MCF 10A (cell line): ENCODE measurements at places on chromosomes 6 and 20.

GRCh38 chr6:25105070-25105925, 169.5 kb upstream of the RIPOR2 start:
- no peak for DNase-seq

GRCh38 chr6:132814716-132815570, 574 bp downstream of the RPS12 start:
- no peak for DNase-seq

DNA sequence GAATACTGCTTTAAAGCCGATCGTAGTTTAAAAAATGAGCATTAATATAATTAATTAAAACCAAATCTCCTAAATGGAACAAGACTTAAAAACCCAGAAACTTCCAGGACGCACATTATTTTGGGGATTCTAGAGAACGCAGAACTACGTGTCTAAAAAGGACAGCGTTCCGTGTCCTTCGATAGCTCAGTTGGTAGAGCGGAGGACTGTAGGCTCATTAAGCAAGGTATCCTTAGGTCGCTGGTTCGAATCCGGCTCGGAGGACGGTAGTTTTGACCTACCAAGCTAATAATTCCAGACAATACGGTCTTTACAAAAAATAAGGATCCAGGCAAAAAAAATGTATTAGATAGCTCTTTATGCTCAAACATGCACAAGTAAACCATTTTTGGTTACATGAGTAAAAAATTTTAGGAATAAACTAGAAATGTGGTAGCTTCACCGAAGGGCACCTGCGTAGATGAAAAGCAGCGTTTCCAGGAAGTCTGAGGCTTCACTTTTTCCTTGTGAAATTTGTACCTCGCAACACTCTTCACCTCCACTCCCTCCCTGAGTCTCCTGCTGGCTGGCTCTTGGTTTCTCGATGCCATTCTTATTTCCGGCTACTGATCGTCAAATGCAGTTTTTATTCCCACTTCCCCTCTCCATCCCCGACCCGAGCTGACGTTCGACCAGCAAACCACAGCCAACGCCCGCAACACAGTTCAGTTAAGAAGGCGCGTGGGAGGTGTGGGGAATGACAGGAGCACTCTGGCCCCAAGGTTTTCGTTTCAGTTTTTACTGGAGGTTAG, 19.6 kb upstream of the ABT1 start:
- DNase-seq = peak; percentile 77

DNA sequence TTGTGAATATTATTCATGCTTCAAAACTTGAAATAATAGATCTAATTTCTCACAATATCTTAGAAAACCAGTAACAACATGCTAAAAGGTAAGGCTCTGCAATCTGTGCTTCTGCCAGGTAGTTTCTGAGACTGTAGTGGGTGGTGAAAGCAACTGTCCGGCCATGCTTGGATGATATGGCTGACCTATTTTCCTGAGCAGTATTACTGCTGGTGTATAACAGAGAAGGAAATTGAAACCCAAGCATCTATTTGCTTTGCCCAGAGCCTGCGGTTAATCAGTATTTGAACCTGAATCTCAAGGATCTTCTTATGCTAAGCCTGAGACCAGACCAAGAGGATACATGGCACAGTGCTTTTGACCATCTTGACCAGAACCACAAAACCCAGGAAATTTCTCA, 563.8 kb downstream of the COL12A1 start:
- no peak for DNase-seq

GRCh38 chr6:166325383-166326042, 16.8 kb downstream of the SFT2D1 start:
- no peak for DNase-seq

- DNase-seq = no peak
Measured at GRCh38 chr20:5153152-5153467, 26.3 kb downstream of the CDS2 start.

- no peak for DNase-seq
Measured at GRCh38 chr6:10184371-10185227, 230.3 kb downstream of the TFAP2A start.

DNA sequence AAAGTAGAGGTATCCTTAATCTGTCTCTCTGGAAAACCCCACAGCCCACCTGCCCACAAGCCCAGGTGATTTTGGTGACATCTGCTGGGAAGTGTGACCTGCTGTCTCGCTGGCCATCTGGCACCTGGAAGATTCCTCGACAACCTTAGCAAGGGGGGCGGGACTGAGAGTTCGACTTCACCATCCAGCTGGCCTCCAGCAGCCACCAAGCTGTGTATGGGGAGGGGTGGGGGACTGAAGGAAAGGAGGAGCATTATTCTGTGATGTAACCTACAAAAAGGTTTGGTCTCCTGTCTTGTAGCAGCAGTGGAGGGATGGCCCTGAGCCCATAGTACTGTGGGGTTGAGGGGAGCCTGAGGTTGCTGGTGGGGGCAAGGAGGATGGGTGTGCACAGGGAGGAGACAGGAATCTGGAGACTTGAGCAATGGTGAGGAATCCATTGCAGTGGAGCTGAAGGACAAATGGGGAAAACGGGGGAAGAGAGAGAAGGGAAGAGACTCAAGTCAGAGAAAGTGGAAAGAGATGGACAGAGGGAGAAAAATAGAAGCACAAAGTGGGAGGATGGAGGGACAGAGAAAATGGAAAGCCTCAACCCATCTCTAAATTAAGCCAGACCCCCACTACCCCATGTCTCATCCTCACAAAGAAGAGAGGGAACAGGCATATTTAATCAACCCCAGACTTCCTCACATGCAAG, 4.0 kb downstream of the LY6G6F start:
- DNase-seq = no peak

DNA sequence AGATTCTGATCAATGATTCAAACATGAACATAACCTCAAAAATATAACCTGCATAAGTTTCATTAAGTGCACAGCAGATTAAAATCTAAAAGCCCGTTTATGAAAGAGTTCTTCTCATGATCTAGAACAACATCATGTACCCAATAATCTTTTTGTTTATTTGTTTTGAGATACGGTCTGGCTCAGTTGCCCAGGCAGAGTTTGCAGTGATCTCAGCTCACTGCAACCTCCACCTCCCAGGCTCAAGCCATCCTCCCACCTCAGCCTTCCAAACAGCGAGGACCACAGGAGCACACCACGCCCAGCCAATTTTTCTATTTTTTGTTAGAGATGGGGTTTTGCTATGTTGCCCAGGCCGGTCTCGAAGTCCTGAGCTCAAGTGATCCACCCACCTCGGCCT, 149.7 kb downstream of the CDK19 start:
- no peak for DNase-seq

GRCh38 chr6:158206740-158207421, 38.7 kb downstream of the GTF2H5 start:
- DNase-seq = no peak

DNA sequence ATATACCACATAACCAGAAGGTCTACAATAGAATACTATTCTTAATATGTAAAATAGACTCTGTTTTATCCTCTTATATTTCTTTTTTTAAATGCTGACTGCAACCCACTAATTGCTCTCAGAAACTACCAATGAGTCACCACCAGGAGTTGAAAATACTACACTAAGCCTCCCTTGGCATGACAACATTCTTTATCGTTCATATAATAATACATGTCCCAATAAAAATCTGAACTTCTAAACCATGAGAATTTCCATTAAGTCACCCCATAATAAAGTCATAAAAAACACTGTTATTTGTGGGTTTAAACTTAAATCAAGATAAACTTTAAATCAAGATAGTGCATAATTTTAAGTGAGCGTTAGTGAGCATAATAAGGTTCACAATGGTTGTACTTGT, 4.2 kb downstream of the HACE1 start:
- peak; percentile 16 for DNase-seq

GRCh38 chr6:160226118-160226591, 32.5 kb downstream of the SLC22A2 start:
- no peak for DNase-seq

GRCh38 chr6:137002505-137002904, 42.3 kb downstream of the IL20RA start:
- DNase-seq = no peak

GRCh38 chr20:4038047-4038459, 22.7 kb upstream of the RNF24 start:
- DNase-seq = peak; percentile 70

DNA sequence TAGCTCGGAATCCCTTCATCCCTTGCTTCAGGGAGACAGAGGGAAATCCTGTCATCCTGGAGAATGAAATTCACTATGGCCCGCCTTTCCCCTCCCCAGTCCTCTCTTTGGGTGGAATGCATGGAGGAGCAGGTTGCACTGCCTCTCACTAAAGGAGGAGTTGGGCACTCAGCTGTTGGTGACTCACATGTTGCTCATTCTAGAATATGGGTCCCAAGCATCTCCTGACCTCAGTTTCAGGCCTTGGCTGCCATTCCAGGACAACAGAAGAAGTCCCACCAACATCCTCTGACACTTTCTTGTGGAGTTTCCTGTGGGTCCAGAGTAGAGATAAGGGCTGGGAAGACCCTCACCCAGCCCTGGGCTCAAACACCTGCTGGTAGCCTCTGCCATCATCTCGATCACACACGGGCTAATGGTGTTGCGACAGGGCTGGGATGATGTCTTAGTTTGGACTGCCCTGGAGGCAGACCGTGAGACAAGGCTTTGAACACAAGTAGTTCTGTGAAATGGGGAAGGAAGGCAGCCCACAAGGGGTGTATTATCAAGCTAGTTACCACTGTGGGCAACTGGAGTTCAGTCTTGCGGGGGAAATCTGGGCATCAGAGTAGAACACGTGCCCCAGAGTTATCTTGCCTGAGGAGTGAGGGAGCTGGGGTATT, 52.4 kb upstream of the RNF24 start:
- peak; percentile 87 for DNase-seq

DNA sequence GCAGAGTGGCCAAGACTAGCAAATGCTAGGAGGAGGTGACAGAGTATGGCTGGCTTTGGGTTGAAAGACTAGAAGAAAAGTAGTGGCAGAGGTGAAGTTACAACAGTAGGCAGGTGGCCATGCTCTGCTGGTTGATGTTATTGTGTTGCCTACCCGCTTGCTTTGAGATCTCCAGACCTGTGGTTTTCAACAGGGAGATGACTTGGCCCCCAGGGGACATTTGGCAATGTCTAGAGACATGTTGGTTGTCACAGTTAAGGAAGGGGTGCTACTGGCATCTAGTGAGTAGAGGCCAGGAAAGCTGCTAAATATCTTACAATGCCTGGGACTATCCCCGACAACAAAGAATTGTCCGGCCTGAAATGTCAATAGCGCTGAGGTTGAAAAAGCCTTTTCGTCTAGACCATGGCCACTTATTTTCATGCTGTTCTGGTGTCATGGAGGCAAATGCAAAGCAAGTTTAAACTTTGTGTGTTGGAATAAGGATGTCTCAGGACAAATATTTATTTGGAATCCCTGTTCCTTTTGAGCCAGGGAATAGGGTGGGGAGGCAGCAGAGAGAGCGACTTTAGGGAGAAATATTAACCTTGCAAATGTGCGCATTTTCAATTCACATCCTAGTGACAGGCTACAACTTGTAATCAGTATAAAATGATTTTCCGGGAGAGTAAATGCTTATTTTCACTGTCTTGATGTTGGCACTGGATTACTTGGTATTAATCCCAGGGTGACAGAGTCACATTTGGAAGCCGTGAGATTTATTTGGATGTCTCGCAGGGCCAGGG, 203.9 kb downstream of the ZNF217 start:
- no peak for DNase-seq

- DNase-seq = peak; percentile 87
Measured at GRCh38 chr20:46901638-46902037, 7.0 kb downstream of the EYA2 start.

DNA sequence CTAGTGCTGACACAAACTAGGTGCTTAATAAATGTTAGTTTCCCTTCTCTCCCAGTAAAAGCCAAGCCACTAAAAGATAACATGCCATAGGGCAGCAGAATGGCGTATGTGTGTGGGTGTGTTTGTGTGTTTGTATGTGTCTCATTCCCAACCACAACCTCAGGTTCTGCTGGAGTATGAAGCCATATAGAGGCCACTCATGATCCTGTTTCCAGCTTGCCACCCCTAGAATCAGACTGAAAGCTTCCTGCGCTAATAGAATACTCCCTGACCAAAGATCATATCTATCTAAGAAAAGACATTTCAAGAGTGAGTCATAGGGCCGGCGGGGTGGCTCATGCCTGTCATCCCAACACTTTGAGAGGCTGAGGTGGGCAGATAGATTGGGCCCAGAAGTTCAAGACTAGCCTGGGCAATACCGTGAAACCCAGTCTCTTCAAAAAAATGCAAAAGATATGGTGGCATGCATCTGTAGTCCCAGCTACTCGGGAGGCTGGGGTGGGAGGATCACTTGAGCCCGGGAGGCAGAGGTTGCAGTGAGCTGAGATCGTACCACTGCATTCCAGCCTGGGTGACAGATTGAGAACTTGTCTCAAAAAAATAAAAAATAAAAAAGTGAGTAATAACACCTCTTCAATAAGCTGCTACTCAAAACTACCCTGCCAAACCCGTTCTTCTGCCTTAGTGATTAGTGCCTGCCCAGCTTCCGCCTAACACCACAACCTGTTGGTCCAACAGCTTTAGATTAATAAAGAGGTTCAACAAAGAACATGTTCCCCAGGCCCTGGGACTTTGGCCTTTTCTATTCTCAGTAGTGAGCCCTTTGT, 11.8 kb upstream of the SNRPC start:
- peak; percentile 18 for DNase-seq

DNA sequence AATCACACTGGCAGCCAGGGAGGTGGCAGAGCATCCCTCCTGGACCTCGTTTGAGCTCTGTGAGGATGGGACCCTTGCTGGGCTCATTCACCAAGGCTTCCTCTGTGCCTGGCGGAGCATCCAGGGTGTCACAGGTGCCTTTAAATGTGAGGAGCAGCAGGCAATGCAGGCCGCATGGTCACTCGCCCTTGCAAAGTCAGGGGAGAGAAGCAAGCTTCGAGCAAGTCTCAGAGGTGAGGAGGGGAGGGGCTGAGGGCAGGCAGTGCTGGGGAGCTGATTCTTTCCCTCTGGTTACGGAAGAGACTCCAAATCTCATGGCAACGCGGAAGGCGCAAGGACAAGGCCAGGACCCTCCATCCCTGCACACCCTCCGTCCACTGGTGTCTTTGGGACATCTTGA, 182.7 kb upstream of the PMEPA1 start:
- no peak for DNase-seq

- no peak for DNase-seq
Measured at GRCh38 chr20:32805721-32806120, 14.0 kb upstream of the MAPRE1 start.

DNA sequence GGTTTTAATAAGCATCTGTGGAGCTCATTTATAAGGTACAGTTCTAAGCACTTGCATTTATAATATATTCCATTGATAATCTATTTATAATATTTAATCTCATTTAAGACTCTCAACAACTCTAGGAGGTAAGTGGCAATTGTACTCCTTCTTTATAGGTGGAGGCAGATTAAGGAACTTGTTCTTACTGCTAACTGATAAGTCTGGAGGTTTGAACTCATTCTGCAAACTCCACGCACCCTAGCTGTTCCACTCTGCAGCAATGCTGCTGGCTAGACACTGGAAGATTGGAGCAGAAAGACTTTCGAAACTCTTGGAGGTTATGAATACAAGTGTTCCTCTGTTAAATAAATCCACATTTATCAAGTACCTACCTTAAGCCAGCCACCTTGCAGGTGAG, 793 bp upstream of the HDAC2 start:
- peak; percentile 30 for DNase-seq

DNA sequence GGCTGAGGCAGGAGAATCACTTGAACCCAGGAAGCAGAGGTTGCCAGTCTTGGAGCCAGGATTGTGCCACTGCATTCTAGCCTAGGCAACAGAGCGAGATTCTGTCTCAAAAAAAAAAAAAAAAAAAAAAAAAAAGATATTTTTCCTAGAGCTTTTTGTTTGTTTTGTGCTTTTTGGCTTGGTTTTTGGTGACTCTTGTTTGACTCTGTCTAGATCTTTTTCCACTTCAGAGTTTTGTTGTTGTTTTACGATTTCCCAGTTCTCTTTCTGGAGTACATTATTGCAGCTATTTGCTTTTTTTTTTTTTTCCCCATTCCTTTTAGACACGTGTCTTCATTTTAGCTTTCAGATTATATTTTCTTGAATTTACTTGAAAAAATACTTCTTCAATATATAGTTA, 67.0 kb upstream of the AKAP12 start:
- DNase-seq = no peak
